ENCODE measurements at places on chromosomes 3 and 15.

DNA sequence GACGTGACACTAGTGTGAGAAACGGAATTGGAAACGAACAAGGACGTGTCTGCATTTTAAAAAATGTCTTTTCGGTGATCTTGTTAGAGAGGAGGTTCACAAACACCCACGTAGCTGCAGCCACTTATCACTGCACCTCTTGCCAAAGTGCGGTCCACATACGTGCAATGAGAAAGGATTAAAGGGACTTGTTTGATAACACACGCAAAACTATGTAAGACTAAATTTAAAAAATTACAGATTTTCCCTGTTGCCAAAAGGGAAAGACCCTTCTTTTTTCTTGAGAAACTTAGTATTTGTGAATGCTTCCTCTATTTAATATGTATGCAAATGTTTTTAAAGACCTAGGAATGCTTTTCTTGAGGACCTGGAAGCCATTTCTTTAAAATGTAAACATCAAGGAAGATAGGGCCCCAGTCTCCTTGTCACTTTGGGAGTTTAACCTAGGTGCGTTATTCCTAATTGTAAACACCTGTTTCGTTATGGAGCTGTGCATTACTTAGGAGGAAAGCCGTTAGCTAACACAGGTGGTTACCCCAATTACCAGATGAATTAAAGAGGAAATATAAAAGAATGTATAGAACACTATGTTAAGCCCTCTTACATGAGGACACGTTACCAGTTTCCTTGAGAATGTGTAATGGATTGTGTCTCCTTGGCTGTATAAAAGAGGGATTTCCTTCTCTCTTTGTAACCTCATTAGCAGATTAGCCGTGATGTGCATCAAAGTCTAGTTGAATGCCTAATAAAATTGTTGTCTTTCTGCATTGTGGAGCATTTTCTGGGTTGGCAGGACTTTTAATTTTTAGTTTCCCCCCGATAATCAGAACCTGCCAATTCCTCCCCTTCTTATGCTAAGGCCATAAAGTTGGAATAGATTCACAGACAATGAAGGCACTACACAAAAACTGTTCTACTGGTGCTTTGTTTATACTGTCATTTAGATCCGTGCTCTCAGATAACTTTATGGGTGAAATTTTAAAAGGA, 1.0 kb downstream of the LEKR1 start:
- DNase-seq, result no peak

DNA sequence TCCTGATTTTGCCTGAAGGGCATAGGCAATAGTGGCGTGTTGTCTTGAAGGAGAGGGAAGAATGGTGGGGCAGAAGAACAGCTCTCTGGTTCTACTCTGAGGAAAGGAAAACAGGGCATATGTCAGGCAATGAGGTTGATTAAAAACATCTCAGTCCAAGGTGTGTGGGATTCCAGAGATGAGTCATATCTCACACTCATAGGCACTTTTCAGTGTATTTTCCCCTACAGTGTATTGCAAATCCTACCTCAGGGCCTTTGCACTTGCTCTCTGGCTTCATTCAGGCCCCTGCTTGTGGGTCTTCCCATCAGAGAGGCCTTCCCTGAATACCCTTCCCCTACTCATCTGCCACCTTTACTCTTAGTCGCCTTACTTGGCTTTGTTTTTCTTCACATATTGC, 107.8 kb downstream of the SLCO3A1 start:
- no peak for DNase-seq

DNA sequence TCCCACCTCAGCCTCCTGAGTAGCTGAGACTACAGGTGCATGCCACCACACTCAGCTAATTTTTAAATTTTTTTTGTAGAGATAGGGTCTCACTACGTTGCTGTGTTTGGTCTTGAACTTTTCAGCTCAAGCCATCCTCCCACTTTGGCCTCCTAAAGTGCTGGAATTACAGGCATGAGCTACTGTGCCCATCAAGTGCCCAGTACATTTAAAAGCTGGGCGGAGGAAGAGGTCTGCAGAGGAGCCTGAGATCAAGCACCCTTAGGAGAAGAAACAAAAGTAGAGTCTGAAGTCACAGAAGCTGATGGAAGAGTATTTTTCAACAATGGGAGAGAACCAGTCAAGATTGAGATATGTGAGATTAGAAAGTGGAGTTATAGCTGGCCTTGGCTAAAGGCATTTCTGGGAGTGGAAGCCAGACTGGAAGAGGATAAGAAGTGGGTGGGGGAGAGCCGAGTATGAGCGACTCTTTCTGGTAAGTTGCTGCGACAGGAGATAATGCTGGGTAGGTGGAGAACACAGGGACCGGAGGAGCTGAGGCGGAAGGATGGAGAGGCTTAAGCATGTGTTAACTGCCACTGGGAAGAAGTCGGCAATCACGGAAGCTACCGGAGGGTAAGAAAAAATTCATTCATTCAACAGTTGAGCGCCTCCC, 782 bp upstream of the IREB2 start:
- DNase-seq, result no peak

- no peak for DNase-seq
These were observed 502.4 kb downstream of the LPP start for GRCh38 chr3:188656196-188656982.

GRCh38 chr3:60186359-60186758, 1064.9 kb downstream of the FHIT start:
- no peak for DNase-seq

GRCh38 chr3:175057401-175057800, 198.3 kb downstream of the NAALADL2 start:
- no peak for DNase-seq

DNA sequence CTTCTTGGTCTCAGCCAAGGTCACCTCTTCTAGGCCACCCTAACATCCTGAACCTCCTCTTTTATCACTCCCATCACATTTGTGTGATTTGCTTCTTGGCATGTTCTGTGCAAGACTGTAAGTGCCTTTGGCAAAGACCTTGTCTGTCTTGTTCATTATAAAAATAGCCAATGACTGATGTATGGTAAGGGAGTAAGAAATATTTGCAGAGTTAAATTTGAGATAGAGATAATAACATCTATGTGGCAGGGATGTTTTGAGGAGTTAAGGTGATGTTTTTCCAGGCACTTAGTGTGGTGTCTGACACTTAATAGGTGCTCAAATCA, 202.3 kb downstream of the CADPS start:
- DNase-seq, result no peak

GRCh38 chr3:8324747-8325146, 176.9 kb upstream of the LMCD1 start:
- DNase-seq, result peak; percentile 53

Data from CD8-positive, alpha-beta memory T cell (primary cell).